ENCODE measurements at places on chromosomes 3 and 15.

GRCh38 chr15:98906712-98907083 is 100.9 kb downstream of the PGPEP1L start:
- no peak for DNase-seq

DNA sequence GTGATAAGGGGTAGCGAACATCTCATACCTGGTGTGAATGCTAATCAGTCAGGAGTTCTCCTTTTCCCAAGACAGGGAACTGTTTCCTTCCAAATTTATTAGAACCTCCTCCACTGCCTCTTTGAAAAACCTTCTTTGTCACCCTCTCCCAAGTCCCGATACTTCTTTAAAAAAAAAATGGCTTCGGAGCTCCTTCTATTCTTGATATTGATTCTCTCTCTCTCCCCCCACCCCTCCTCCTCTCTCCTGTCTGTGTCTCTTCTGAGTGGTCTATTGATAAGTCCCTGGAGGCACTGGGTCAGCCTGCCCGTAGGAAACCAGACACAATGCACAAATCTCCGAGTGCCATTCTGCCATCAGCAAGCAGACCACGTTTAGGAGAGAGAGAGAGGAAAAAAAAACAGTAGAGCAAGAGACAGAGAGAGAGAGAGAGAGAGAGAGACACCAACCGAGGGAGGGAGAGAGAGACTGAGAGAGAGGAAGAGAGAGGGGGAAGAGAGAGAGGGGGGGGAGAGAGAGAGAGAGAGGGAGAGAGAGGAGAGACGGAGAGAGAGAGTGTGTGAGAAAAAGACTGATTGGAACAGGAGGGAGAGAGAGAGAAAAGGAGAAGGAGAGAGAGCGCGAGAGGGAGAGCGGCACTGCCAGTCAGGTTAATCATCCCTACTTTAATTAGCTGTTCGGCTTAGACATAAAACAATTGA is 160.9 kb downstream of the TIGIT start:
- no peak for DNase-seq

DNA sequence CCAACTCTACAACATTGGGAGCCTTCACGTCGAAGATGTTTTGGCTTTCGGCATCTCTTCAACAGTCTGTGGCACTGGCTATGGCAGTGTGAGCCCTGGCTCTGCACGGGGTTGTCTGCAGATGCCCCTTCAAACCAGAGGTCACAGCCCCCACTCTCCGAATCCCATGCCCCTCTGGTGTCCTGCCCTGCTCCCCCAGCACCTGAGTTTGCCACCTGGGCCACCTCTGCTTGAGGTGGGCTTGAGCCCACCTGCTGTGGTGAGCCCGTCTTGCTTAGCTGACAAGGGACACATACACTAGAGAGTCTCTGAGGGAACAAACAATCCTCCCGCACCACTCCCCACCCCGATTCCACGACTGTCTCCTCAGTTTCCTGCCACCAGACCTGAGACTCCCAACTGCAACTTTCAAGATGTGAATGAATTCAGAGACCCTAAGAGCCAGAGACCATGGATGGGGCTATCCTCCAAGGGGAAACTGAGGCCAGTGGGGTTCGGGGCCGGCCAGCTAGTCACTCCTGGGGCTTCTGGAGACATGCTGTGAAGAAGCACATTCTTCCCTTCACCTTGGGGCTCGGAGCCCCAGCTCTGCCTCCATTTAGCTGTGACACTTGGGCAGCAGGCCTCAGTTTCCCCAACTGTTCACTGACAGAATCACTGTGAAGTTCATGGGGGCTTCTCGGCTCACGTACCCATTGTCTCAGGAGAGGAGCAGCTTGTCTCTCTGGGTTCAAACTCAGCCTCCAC is 44.6 kb downstream of the TPRA1 start:
- DNase-seq, result no peak

GRCh38 chr3:178343433-178344038 is 192.7 kb upstream of the KCNMB2 start:
- no peak for DNase-seq

DNA sequence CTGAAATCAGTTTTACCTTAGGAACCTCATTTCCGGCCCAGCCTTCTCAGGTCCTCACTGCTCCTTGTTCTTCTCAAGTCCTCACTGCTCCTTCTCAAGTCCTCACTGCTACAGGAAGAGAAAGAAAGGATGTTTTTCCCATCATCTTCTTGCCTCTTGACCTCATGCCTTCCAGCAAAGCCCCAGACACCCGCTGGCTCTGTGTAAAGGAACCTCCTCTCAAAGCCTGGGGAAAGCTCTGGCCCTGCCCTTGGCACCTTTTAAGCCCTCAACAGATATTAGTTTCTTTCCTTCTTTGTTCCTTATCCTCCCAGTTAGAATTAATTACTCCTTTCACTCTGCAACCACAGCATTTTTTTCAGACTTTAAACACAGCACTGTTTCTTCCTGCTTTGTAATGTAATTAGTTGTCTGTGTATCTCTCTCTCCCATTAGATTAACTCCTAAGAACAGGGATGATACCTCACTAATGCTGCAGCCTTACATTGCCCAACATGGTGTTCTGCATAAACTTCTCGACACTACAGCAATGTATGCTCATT is 4.0 kb upstream of the WDR49 start:
- no peak for DNase-seq

DNA sequence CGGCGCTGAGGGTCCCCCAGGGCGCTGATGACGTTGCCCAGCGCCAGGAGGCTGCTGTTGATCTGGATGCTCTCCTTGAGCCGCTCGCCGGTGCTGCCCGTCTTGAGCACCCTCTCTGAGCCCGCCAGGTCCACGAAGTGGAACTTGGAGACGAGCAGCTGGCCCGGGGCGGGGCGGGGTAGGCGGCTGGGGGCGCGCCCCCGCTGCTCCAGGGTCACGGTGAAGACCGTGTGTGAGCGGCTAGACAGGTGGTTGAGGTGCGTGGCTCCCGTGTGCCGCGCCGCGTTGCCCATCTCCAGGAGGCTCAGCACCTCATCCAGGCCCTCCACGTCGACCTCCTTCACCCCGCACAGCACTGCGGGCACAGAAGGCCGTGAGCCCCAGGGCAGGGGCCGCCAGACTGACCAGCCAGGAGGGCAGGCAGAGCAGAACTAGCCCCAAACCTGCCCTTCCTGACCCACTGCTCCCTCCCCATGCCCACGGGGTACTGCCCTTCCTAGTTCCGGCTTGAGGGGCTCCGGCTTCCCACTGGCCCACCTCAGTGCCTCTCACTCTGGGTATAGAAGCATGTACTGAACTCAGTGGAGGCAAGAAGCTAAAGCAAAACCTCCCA is 6.1 kb downstream of the KIF7 start:
- no peak for DNase-seq

All from GM20000 (cell line).